ENCODE measurements at places on chromosomes 3 and 15.

DNA sequence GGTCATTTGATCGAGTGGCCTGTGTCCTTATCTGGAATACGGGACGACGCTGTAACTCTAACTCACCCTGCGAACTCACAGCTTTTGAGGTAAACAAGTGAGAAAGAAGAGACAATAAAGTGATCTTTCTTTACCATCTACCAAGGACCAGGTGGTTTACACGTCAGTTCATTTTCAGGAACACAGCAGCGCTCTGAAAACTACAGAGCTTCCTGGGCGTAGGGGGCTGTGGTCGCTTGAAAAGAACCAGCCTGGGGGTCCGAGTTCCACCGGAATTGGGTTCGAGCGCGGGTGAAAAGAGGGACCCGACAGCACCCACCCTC lies 357 bp downstream of the KIAA1143 start:
- DNase-seq: no peak

GRCh38 chr3:151687076-151687475 lies 46.7 kb upstream of the AADACL2 start:
- no peak for DNase-seq

GRCh38 chr3:135565546-135565945 lies 400.0 kb upstream of the PPP2R3A start:
- DNase-seq: no peak

- DNase-seq: no peak
Measured at GRCh38 chr3:111723293-111724215, 128.4 kb upstream of the ZBED2 start.

DNA sequence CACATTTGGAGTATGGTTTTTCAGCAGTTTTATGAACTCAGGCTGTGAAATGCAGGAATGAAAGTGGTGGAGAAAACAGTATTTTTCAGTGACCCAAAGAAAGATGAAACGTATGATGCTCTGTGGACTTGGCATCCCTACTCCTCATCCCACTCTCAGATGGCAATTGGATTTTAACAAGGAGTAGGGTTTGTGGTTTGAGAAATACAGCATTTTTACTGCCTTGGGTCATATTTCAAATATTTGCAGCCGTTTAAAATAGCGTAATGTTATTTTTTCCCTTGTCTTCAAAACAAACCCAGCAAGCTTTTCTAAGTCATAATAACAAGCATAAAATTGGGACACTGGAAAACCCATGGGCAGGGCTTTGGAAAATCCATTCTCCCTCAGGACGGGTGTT lies 117.2 kb upstream of the LRIG1 start:
- DNase-seq: no peak

GRCh38 chr3:53161450-53161819 lies 426 bp downstream of the PRKCD start:
- DNase-seq: no peak

GRCh38 chr3:166498446-166498845 lies 661.2 kb upstream of the BCHE start:
- no peak for DNase-seq

DNA sequence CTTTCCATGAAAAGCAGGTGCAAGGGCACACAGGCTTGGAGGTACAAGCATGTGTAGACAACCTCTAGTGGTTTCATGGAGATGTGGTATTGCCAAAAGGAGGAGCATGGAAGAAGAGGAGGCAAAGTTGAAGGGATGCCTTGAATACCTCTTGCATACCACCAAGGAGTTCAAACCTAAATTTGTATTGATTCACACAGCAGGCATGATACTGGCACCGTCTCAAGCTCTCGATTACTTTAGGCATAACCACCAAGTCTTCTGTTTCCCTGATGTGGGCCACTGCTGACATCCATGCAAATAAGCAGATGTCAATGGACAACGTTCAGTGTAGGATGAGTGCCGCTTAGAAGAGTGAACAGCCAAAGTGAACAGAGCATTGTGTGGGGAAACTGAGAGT lies 87.1 kb downstream of the SCN11A start:
- no peak for DNase-seq

DNA sequence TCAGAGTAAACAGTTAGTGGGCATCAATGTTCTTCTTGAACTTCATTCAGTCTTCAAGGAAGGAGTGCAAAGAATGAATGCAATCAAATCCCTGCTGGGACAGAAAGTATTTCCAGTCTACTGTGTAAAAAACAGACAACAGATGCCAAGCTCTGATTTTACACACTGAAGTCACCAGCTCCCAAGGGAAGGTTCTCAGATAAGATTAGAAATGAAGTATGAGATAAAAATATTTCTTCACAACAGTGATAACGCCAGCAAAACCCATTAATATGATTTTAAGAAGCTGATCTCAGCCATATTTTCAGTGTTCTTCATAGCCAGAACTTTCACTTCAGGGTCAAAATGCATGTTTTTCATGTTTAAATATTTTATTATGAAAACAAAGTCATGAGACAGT lies 265.6 kb downstream of the CTNNB1 start:
- DNase-seq: no peak

DNA sequence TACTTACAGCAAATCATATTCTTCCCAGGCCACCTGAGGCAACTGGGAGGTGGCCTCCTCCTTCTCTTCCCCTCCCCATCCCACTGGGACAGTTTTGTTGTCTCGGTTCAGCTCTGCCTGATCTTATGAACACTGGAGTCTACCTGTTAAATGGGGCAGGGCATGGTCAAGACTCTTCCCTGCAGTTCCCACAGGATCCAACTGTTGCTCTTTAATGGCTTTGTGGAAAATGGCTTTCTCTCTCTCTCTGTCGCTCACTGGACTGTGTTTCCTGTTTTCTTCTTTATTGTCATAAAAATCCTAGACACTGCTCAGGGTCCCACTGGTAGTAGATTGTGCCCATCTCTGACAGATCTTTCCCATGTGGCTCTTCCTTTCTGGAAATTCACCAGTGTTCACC lies 40.2 kb downstream of the SLC27A2 start:
- no peak for DNase-seq

- no peak for DNase-seq
Measured at GRCh38 chr3:127215714-127216414, 22.9 kb downstream of the PRR23E start.

GRCh38 chr3:112579232-112579631 lies 17.4 kb downstream of the SLC35A5 start:
- no peak for DNase-seq

DNA sequence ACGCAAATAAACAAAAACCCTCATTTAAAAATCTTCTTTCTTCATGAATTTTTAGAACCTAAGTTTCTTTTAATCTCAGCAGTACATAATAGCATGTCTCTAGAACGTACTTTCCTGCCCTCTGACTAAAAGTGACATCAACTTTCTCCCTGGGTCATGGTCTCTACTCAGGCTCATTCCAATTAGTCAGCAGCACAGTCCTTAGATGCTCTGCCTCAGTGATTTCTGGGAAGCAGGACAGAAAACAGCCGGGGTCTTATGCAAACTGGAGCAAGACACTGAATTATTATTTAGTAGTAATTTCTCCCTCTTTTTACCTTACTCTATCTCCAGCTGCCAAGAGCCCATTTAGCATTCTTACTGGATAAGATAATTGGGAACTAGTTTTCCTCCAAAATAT lies 365.2 kb downstream of the TUSC7 start:
- no peak for DNase-seq

GRCh38 chr3:128577711-128578110 lies 72.9 kb downstream of the RPN1 start:
- no peak for DNase-seq

- no peak for DNase-seq
Measured at GRCh38 chr3:197025736-197026480, 3.7 kb downstream of the MELTF start.

GRCh38 chr3:131242201-131242600 lies 139.4 kb upstream of the NUDT16 start:
- DNase-seq: no peak

DNA sequence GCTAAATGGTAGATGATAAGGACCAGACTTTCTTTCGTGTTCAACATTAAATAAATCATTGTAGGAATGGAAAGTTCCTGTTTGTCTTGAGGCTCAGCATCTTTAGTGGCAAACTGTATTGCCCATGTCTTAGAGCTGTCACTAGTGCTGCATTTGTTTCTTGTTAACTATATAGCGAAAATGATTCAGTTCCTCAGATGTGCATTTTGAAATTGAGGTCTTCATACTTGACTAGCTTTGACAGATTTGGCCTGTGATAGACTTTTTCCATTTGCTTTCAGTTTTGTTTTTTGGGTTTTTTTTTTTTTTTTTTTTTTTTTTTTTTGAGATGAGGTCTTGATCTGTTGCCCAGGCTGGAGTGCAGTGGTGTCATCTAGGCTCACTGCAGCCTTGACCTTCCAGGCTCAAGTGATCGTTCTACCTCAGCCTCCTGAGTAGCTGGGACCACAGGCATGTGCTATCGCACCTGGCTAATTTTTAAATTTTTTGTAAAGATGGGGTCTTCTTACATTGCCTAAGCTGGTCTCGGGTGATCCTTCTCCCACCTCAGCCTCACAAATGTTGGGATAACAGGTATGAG lies 9.5 kb upstream of the RPLP1 start:
- DNase-seq: no peak

- no peak for DNase-seq
Measured at GRCh38 chr3:79314544-79314943, 453.3 kb downstream of the ROBO1 start.

GRCh38 chr3:40620151-40620550 lies 95.4 kb downstream of the ZNF621 start:
- no peak for DNase-seq

GRCh38 chr3:149487598-149488197 lies 13.2 kb downstream of the TM4SF4 start:
- DNase-seq: no peak

GRCh38 chr3:190644035-190644434 lies 130.2 kb downstream of the IL1RAP start:
- no peak for DNase-seq

DNA sequence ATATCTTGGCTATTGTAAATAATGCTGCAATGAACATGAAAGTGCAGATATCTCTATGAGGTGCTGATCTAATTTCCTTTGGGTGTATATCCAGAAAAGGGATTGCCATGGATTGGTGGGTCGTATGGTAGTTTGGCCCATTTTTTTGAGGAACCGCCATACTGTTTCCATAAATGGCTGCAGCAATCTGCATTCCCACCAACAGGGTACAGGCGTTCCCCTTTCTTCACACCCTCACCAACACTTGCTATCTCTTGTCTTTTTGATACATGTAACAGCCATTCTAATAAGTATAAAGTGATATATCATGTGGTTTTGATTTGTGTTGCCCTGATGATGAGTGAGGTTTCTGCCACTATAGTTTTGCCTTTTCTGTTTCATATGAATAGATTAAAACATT lies 146.7 kb downstream of the NR2F2 start:
- DNase-seq: no peak

DNA sequence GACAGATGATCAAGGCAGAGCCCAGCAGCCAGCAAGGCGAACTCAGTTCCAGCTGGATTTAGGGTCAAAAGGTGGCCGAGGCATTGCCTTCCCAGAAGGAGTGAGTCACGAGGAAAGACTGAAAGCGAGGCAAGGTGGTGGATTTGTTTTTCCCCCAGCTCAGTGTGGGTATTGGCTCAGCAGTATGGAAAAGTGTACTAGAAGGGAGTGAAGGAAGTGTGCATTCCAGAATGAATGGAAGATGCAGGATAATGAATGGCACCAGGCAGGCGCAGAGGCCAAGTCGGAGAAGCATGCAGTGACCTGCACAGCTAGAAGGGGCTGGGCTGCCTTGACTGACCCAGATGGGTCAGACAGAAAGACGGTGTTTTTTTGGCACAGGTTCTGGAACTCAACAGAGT lies 46.3 kb downstream of the FOXP1 start:
- DNase-seq: no peak

- DNase-seq: no peak
Measured at GRCh38 chr3:119571230-119571629, 8.1 kb upstream of the ADPRH start.

- DNase-seq: no peak
Measured at GRCh38 chr3:13707456-13707855, 158.5 kb downstream of the FBLN2 start.

GRCh38 chr15:98743177-98743576 lies 94.8 kb downstream of the IGF1R start:
- peak; percentile 59 for DNase-seq

DNA sequence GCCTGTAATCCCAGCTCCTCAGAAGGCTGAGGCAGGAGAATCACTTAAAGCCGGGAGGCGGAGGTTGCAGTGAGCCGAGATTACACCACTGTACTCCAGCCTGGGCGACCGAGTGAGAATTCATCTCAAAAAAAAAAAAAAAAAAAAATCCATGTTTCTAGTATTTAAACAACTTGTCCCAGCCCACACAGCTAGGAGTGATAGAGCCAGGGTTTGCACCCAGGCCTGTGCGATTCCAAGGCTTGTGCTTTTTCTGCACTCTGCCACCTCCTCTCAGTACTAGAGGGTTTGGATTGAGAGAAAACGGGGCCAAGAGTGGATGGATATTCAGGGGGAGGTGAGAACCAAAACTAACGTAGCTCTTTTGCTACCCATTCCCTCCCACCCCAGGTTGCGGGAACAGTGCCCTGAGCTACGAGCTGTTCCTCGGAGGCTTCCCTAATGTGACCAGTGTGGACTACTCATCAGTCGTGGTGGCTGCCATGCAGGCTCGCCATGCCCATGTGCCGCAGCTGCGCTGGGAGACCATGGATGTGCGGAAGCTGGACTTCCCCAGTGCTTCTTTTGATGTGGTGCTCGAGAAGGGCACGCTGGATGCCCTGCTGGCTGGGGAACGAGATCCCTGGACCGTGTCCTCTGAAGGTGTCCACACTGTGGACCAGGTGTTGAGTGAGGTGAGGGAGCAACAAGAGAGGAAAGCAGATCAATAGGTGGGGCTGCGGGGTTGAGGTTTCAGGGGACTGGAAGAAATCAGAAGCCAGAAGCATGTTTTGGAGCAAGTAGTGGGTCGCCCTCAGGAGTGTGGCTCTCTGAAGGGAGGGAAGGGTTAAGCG lies 4.1 kb downstream of the CAMK2N2 start:
- no peak for DNase-seq

GRCh38 chr3:4756057-4756775 lies 223.0 kb upstream of the BHLHE40 start:
- no peak for DNase-seq

- DNase-seq: no peak
Measured at GRCh38 chr15:69189157-69189556, 28.7 kb downstream of the GLCE start.

DNA sequence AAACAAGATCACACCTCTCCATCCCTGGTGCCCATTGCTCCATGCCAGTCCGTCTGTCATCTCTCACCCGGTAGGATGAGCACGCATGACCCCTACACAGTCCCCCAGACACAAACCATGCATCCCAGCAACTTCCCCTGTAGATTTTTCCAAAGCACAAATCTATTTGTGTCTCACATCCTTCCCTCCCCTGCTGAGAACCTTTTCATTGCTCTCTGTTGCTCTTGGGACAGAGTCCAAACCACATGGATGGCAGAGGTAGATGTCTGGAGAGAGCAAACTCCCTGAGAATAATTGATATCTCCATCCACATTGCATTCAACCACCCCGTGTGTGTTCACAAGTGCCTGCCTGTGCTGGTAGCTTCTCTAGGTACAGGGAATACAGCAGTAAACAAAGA lies 29.9 kb upstream of the LRTM1 start:
- DNase-seq: no peak

DNA sequence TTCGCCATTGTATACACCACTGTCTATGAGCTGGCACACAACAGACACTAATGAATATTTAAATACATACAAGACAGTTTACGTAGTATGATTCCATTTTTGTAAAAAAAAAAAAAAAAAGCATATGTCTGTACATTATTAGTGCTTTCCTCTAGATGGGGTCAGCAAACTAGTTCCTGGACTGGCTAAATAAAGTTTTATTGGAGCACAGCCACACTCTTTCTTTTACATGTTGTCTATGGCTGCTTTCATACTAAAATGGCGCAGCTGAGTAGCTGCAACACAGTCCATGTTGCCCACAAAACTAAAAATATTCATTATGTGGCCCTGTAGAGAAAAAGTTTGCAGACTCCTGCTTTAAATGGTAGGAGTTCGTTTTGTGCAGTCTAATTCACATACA lies 70.7 kb upstream of the FRMD4B start:
- DNase-seq: no peak

Measured in LoVo (cell line).